ENCODE measurements at places on chromosomes 13 and 19. TPM values are rescaled to one million over a fixed set of nuclear protein-coding genes. Genes with fewer than 3 reads are reported as not detected.

GRCh38 chr19:11444059-11444458 lies 8.6 kb downstream of the PRKCSH start:
- DNase-seq, result no peak

- no peak for DNase-seq
These were observed 117.2 kb downstream of the MIPEP start for GRCh38 chr13:23771956-23772355.

Gene GJB2
- 3.3 TPM for total RNA-seq

Gene FXYD7
- total RNA-seq, result not detected
